ENCODE measurements at places on chromosomes 7 and 10. TPM values are rescaled to one million over a fixed set of nuclear protein-coding genes. Genes with fewer than 3 reads are reported as not detected.

NME8 gene
- not detected for total RNA-seq

MSS51 gene
- 0.28 TPM for total RNA-seq

PLA2G12B gene
- total RNA-seq, result not detected

GNA12 gene
- 15.0 TPM for total RNA-seq
